Foreskin keratinocyte (primary cell): ENCODE measurements at places on chromosomes 16 and 17. TPM values are rescaled to one million over a fixed set of nuclear protein-coding genes. Genes with fewer than 3 reads are reported as not detected.

OR1A1 gene
- not detected in 2 replicates for polyA plus RNA-seq

NTN3 gene
- polyA plus RNA-seq = not detected in 2 replicates

GSG1L gene
- not detected in 2 replicates for polyA plus RNA-seq

ST6GALNAC2 gene
- 21.4 and 31.8 TPM in 2 replicates for polyA plus RNA-seq

UTP18 gene
- 39.5 and 52.1 TPM in 2 replicates for polyA plus RNA-seq

TP53TG3F gene
- not detected in 2 replicates for polyA plus RNA-seq

UBE2O gene
- polyA plus RNA-seq = 5.2 and 6.4 TPM in 2 replicates

PSME3IP1 gene
- 79.6 and 89.1 TPM in 2 replicates for polyA plus RNA-seq

MILR1 gene
- polyA plus RNA-seq = not detected in 2 replicates

ALDH3A1 gene
- polyA plus RNA-seq = 1.1 and 1.3 TPM in 2 replicates

KRTAP4-5 gene
- not detected in 2 replicates for polyA plus RNA-seq
